ENCODE measurements at places on chromosomes 6 and 20. TPM values are rescaled to one million over a fixed set of nuclear protein-coding genes. Genes with fewer than 3 reads are reported as not detected.

Gene PTCRA
- total RNA-seq = not detected

Gene TNFAIP3
- 92.2 TPM for total RNA-seq

Gene TUBB1
- 0.22 TPM for total RNA-seq

Gene GZF1
- total RNA-seq = 12.5 TPM

Gene LPIN3
- 0.75 TPM for total RNA-seq

Gene OR2H1
- not detected for total RNA-seq

Gene RPS6KA2
- 16.0 TPM for total RNA-seq

Gene NMBR
- not detected for total RNA-seq

Gene HLA-F
- 911 TPM for total RNA-seq

Gene CDSN
- not detected for total RNA-seq

Gene TAAR9
- not detected for total RNA-seq

Gene NOP56
- total RNA-seq = 229 TPM

Gene PBOV1
- not detected for total RNA-seq

Gene OXT
- 1.4 TPM for total RNA-seq

Gene AHCY
- total RNA-seq = 43.6 TPM

Gene TAP2
- total RNA-seq = 135 TPM

- no peaks in the 10 kb centered on the region for H3K27me3 ChIP-seq
- H3K4me1 ChIP-seq = no peaks in the 10 kb centered on the region
- no peak for DNase-seq
- no peak overlapping the region for H3K4me3 ChIP-seq
Observed at GRCh38 chr6:17458966-17459365, 65.6 kb downstream of the CAP2 start.

GRCh38 chr6:119443993-119444641, 94.6 kb upstream of the MAN1A1 start:
- no peaks in the 10 kb centered on the region for H3K36me3 ChIP-seq
- peaks cover 29% of the 10 kb centered on the region for H3K4me1 ChIP-seq
- no peak overlapping the region for H3K27ac ChIP-seq

DNA sequence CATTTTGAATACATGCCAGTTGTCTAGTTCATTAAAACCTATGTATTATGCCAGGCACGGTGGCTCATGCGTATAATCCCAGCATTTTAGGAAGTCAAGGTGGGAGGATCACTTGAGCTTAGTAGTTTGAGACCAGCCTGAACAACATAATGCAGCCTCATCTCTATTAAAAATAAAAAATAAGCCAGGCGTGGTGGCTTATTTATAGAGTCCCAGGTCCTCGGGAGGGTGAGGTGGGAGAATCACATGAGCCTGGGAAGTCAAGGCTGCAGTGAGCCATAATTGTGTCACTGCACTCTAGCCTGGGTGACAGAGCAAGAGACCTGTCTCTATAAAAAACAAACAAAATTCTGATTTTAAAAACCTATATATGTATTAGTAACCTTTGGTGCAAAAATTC, 27.5 kb downstream of the ORC3 start:
- no peak overlapping the region for H3K27ac ChIP-seq
- no peak for DNase-seq
- H3K36me3 ChIP-seq = peaks cover 20% of the 10 kb centered on the region
- H3K27me3 ChIP-seq = no peaks in the 10 kb centered on the region

DNA sequence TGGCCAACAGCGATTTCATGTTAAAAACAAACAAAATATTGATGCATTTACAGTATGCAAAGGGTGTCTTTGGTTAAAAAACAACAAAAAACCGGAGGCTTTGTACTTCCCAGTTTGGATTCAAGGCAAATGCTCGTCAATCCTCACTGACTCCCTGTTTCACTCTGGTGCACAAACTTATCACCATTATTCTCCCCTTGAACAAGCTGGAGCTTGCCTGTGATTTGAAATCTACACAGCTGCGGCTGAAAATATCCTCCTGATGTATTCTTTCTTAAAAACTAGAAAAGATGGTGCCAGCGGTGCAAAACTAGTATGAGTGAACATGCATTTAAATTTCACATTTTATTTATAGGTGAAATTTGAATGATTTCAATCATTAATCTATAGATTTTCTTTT, 3.3 kb downstream of the PERP start:
- H3K36me3 ChIP-seq = no peaks in the 10 kb centered on the region
- no peak overlapping the region for H3K4me3 ChIP-seq
- H3K27ac ChIP-seq = no peak overlapping the region
- no peak for DNase-seq

GRCh38 chr6:10722570-10722819, 375 bp upstream of the TMEM14C start:
- H3K4me3 ChIP-seq = peak overlapping the region; percentile 52
- peak overlapping the region; percentile 1 for H3K27ac ChIP-seq
- H3K36me3 ChIP-seq = no peaks in the 10 kb centered on the region
- DNase-seq = no peak

DNA sequence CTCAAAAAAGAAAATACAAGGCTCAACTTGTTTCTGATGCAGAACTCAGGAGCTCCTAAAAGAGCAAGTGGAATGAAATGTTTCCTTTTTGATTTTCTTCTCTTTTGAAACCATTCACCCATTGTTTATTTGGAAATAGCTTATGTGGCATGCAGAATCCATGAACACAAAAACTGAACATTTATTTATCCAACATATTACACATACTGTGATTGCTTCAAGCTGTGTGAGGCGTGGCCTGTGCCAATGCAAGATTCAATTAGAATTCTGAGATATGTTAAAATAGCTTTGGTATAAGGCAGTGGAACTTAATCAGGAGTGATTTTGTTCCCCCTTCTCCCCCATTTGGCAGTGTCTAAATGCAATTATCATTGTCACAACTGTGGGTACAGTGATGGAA, 45.9 kb upstream of the CARMIL1 start:
- no peak for DNase-seq
- no peaks in the 10 kb centered on the region for H3K4me1 ChIP-seq
- no peaks in the 10 kb centered on the region for H3K36me3 ChIP-seq
- H3K27me3 ChIP-seq = no peaks in the 10 kb centered on the region
- H3K27ac ChIP-seq = no peak overlapping the region
- no peak overlapping the region for H3K4me3 ChIP-seq

DNA sequence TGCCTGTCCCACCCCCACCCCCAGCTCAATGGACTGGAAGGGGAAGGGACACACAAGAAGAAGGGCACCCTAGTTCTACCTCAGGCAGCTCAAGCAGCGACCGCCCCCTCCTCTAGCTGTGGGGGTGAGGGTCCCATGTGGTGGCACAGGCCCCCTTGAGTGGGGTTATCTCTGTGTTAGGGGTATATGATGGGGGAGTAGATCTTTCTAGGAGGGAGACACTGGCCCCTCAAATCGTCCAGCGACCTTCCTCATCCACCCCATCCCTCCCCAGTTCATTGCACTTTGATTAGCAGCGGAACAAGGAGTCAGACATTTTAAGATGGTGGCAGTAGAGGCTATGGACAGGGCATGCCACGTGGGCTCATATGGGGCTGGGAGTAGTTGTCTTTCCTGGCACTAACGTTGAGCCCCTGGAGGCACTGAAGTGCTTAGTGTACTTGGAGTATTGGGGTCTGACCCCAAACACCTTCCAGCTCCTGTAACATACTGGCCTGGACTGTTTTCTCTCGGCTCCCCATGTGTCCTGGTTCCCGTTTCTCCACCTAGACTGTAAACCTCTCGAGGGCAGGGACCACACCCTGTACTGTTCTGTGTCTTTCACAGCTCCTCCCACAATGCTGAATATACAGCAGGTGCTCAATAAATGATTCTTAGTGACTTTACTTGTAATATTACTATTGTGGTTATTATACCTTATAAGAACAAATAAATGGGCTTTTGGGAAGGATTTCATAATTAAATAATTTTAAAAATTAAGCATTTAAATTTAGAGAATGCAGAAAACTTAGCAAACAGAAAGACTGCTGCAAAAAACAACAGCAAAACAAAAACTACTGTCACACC, 8.4 kb downstream of the CDKN1A start:
- no peak overlapping the region for H3K27ac ChIP-seq
- no peak for DNase-seq
- H3K4me1 ChIP-seq = peaks cover 89% of the 10 kb centered on the region
- H3K27me3 ChIP-seq = no peaks in the 10 kb centered on the region
- no peak overlapping the region for H3K4me3 ChIP-seq

DNA sequence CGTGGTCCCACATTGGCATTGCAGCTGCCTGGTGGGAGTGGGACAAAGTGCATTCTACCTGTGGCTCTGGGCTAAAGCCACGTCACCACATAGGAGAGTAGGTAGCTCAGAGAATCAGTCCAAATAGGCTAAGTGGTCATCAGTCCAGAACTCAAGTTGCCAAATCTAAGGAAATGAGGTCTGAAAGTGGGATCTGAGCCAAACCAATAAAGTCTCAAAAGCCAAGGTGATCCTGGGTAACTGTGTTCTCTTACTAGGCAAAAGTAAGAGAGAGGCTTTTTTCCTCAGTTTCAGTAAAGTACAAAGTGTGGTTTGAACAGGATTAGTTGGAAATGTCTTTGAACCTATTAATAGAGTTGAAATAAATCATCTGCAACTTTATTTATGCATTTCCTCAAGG, 68.6 kb upstream of the CNKSR3 start:
- H3K36me3 ChIP-seq = no peaks in the 10 kb centered on the region
- H3K4me3 ChIP-seq = no peak overlapping the region
- no peak for DNase-seq
- no peaks in the 10 kb centered on the region for H3K27me3 ChIP-seq
- H3K4me1 ChIP-seq = no peaks in the 10 kb centered on the region

- no peaks in the 10 kb centered on the region for H3K27me3 ChIP-seq
- no peak for DNase-seq
- no peaks in the 10 kb centered on the region for H3K4me1 ChIP-seq
- no peak overlapping the region for H3K27ac ChIP-seq
Observed at GRCh38 chr6:110002676-110003075, 24.6 kb downstream of the GPR6 start.

GRCh38 chr20:22577515-22578220, 6.7 kb downstream of the FOXA2 start:
- H3K27me3 ChIP-seq = peaks cover 51% of the 10 kb centered on the region
- no peaks in the 10 kb centered on the region for H3K4me1 ChIP-seq
- H3K27ac ChIP-seq = no peak overlapping the region
- no peak for DNase-seq
- no peaks in the 10 kb centered on the region for H3K36me3 ChIP-seq

DNA sequence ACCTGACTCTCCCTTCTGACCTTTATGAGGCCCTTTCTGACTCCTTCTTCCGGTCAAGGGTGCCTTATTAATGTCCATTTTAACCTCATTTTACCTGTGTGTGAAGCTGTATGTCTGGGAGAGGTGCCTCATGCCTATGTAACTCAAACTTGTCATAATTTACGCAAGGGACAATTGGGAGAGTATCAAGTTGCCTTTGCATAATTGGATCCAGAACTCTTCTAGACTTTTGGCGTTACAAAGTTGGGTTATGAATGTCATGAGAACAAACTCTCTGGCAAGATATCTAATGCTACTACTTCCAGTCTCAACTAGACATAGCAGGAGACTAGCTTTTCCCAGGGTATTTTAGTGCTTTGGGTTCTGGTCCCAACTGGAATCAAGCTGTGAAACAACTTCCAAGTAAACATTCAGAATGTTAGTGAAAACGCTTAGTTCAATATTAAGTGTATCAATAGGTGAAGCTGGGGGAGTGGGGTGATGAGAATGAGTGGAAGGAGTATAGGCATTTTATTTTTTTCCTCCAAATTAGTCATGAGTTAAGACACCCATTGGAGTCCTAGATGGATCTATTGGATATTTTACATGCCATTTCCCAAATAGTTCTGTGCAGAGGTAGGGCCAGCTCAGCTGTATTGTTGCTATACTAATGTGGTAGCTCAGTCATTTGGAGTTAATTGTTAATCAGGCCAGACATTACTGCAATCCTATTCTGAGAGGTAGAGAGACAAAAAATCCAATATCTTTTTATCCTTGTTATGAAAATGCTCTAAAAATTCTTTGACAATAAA, 159.9 kb downstream of the TFAP2B start:
- H3K4me1 ChIP-seq = no peaks in the 10 kb centered on the region
- no peak for DNase-seq
- no peaks in the 10 kb centered on the region for H3K36me3 ChIP-seq
- H3K4me3 ChIP-seq = no peak overlapping the region
- H3K27ac ChIP-seq = no peak overlapping the region

DNA sequence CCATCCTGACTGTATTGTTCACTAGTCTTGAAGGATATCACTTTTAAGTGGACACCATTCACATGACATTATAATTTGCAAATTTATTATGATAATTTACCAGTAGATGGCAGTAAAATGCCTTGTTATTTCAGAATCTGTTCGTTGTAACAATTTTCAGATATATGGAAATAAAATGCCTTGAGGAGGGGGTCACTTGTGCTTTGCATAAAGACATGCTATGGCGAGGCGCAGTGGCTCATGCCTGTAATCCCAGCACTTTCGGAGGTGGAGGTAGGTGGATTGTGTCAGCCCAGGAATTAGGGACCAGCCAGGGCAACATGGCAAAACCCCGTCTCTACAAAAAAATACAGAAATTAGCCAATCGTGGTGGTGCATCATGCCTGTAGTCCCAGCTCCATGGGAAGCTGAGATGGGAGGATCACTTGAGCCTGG, 9.0 kb upstream of the NCOA6 start:
- H3K27me3 ChIP-seq = no peaks in the 10 kb centered on the region
- no peak overlapping the region for H3K4me3 ChIP-seq
- H3K36me3 ChIP-seq = no peaks in the 10 kb centered on the region
- no peak overlapping the region for H3K27ac ChIP-seq
- no peaks in the 10 kb centered on the region for H3K4me1 ChIP-seq

- no peak overlapping the region for H3K4me3 ChIP-seq
- H3K4me1 ChIP-seq = peaks cover 70% of the 10 kb centered on the region
- DNase-seq = no peak
Observed at GRCh38 chr6:15305909-15306308, 60.0 kb downstream of the JARID2 start.

DNA sequence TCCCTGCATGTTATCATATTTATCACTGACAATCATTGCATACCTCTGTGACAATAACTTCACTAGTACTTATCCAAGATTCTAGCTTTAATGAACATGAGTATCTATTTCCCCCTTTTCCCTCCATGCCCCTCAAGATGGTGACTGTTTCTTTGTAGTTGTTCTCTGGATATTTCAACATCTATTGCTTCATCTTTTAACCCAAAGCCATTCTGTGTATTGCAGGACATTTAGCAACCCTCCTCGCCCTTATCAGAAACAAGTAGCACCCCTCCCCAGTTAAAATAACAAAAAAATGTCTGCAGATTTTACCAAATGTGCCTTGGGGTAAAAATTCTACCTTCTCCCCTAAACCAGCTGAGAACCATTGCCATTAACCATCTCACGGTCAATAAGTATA, 979.8 kb upstream of the MANEA start:
- H3K4me3 ChIP-seq = no peak overlapping the region
- H3K36me3 ChIP-seq = no peaks in the 10 kb centered on the region
- DNase-seq = no peak
- H3K27ac ChIP-seq = no peak overlapping the region

- no peaks in the 10 kb centered on the region for H3K4me1 ChIP-seq
- no peak for DNase-seq
- no peaks in the 10 kb centered on the region for H3K27me3 ChIP-seq
- no peaks in the 10 kb centered on the region for H3K36me3 ChIP-seq
- no peak overlapping the region for H3K4me3 ChIP-seq
- H3K27ac ChIP-seq = no peak overlapping the region
Observed at GRCh38 chr20:33948480-33948879, 45.2 kb upstream of the RALY start.

All from B cell (primary cell).